ENCODE measurements at places on chromosomes 6 and 20. TPM values are rescaled to one million over a fixed set of nuclear protein-coding genes. Genes with fewer than 3 reads are reported as not detected.

Gene MATN4
- not detected for total RNA-seq

Gene NXT1
- 74.5 TPM for total RNA-seq

Gene TSBP1
- total RNA-seq: not detected

Gene APCDD1L
- total RNA-seq: not detected

Gene FLRT3
- 1.6 TPM for total RNA-seq

Gene HCK
- 0.03 TPM for total RNA-seq

Gene GRM4
- total RNA-seq: 0.09 TPM

Gene PLN
- not detected for total RNA-seq

Gene TRIM40
- not detected for total RNA-seq

Gene KHDC1L
- 0.20 TPM for total RNA-seq

Gene BEND6
- 1.7 TPM for total RNA-seq

Gene BMP2
- total RNA-seq: 0.58 TPM

Gene MICB
- 8.6 TPM for total RNA-seq

Gene CLIC5
- not detected for total RNA-seq

Gene SAMD5
- 1.1 TPM for total RNA-seq

Gene CCN2
- total RNA-seq: 39.7 TPM

Gene GHRH
- total RNA-seq: not detected

Data from A549 treated with DMSO at 1 μM for 4 hours (cell line).